ENCODE measurements at places on chromosomes 6 and 20.

DNA sequence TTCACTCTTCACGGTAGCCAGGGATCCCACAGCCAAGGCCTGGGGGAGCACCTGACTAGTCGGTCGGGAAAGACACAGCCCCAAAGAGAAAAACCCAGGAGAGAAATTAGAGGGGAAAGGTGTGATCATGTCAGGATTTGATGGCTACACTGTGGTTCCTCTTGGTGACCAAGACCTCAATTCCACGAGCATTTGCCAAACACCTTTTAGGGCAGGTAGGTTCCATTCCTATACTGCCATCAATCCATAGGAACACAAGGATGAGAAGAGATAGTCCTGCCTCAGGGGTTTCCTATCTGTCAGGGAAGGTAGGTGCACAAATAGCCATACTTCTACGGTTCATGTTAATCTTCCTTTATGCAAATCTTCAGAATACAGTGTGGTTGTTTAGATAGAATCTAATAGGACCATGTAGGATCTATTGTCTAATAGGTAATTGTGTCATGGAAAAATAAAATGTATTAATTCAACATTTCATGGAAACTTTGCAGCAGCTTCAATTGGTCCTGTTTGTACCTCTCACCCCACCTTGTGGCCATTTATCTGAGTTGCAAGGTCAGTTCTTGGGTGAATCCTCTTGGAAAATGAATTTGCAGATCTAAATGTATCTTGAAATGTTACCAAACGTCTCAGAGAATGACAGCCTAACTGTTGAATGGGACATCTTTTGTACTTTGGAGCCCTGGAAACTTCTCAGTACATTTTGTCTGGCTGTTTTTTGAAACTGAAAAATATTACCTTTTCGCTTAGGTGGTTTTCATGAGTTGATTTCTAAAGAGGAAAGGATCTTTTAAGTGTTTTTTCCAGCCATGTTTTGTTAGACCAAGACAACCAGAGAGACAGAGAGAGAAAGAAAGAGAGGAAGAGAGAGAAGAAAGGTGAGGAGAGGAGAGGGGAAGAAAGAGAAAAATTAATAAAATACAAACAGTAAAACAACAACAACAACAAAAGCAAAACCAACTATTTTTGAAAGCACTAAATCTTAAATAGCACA, 33.7 kb upstream of the IYD start:
- no peak for DNase-seq

DNA sequence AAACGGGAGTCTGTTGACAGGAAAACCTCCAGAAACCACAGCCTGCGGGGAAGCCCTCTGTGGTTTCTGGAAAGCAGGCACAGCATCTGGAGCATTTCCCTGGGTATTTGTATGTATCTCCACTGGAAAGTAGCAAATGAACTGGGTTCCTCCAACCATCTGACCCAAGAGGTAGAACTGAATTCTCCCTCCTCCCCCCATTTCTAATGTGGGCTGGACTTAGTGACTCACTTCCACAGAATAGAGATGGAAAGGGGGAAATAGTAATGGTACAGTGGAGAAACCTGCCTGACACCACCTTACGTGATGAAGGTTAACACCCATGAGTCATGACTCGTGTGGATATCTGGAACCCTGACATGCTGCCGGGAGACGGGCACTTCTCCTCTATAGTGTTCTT, 51.9 kb upstream of the XRN2 start:
- no peak for DNase-seq

DNA sequence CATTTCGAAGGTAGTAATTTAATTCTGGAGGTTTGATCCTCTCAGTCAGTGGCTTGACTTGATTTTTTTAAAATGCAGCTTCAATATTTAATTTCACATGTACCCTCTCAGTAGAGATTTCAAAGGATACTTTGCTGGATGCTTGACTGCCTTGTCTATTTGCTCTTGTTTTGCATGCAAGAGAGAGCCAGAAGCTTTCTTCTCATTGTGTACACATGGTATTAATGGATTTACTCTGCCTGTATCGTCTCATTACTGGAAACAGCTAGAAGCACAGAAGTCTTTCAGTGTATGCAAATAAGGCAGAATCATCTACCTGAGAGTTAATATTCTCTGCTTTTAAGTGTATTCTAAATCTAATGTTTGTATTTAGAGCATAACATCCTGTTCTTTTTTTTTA, 84.3 kb upstream of the FOXO3 start:
- DNase-seq = no peak

DNA sequence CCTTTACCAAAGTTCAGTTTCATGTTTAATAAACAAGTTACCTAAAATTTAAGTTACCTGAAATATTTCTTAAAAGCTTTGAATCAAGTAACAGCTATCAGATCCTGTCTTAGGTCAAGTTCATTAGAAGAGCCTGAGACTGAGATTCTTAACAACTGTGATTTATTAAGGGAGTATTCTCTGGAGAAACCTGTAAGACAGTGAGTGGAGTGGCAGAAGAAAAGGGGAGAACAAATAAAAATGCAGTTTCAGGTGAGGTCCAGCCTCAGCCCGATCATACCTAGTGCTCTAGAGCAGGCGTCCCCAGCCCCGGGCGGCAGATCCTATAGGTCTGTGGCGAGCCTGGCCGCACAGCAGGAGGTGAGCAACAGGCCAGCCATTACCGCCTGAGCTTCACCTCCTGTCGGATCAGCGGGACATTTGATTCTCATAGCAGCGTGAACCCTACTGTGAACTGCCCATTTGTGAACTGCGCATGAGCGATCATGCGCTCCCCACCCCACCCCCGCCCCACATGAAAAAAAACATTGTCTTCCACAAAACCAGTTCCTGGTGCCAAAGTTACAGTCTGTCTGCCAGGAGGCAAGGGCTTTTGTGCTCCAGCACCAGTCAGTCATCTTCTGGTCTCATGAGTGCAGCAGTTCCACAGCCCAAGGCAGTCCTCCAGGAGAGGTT, 59.2 kb upstream of the ADGRB3 start:
- no peak for DNase-seq

GRCh38 chr20:44394702-44395460, 39.4 kb downstream of the HNF4A start:
- DNase-seq = no peak

GRCh38 chr6:1363729-1364572, 25.4 kb upstream of the FOXF2 start:
- no peak for DNase-seq

- no peak for DNase-seq
Measured at GRCh38 chr6:113809826-113810225, 47.3 kb upstream of the MARCKS start.

GRCh38 chr6:163708466-163708865, 293.9 kb downstream of the QKI start:
- DNase-seq = no peak

DNA sequence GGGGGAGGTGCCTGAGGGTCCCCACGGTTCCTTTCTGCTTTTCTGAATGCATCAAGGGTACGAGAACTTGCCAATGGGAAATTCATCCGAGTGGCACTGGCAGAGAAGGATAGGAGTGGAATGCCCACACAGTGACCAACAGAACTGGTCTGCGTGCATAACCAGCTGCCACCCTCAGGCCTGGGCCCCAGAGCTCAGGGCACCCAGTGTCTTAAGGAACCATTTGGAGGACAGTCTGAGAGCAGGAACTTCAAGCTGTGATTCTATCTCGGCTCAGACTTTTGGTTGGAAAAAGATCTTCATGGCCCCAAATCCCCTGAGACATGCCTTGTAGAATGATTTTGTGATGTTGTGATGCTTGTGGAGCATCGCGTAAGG, 226.4 kb downstream of the SMOC2 start:
- no peak for DNase-seq

- no peak for DNase-seq
Measured at GRCh38 chr20:61749406-61750075, 316.1 kb downstream of the TAF4 start.
